ENCODE measurements at places on chromosomes 6 and 20.

GRCh38 chr6:105896052-105896820 lies 189.9 kb upstream of the PRDM1 start:
- DNase-seq, result no peak

DNA sequence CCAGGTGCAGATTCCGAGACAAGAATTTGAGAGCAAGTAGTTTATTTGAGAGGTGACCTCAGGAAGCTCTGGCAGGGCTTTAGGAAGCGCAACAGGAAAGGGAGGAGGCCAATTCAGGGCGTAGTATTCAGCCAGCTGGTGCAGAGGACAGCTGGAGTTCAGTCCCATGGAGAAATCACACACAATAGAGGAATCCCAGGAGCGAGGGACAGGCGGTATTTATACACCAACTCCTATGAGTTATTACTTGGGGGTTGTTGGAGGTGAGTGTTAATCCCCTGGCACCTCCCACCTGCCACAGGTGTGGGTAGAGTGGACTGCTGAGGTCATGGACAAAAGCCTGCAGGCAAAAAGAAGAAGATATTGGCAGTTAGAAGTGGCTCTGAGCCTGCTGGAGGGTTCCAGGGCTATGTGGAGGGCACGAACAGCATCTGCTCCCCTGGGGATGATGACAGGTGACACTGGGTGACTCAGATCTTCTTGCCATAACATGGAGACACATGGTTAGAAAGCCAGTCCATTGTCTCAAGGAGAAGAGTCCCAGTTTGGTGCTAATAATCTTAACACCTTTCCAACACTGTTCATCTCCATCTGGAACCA lies 13.9 kb upstream of the SULF2 start:
- DNase-seq, result no peak

DNA sequence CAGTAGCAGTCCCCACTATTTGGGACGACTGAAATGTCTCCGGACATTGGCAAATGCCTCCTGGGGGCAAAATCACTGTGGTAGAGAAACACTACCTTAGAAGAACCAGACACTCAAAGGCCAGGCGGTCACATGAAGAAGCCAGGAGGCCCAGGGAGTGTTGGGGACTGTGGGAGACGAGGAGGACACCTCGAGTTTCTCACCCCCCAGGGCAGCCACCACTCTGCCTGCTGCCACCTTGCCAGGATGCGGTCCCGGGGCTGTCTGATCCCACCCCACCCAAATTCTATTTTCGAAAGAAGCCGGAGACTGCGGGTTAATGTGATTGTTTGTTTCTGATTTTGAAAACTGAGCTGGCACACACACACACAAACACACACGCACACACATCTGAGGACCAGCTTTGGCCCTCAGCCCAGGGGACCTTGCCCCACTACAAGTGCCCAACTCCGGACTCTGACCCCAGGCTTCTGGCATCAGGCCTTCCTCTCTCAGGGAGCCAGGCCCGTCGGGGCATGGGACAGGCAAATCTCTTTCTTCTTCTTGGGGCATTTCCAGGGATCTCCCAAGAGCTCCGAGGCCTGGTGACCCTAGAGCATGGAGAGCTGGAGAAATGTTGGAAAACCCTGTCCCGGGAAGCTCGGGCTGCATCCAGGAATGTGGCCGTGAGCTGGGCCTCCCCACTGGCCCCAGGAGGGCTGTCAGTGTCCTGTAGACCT lies 187.5 kb upstream of the PMEPA1 start:
- DNase-seq, result no peak

DNA sequence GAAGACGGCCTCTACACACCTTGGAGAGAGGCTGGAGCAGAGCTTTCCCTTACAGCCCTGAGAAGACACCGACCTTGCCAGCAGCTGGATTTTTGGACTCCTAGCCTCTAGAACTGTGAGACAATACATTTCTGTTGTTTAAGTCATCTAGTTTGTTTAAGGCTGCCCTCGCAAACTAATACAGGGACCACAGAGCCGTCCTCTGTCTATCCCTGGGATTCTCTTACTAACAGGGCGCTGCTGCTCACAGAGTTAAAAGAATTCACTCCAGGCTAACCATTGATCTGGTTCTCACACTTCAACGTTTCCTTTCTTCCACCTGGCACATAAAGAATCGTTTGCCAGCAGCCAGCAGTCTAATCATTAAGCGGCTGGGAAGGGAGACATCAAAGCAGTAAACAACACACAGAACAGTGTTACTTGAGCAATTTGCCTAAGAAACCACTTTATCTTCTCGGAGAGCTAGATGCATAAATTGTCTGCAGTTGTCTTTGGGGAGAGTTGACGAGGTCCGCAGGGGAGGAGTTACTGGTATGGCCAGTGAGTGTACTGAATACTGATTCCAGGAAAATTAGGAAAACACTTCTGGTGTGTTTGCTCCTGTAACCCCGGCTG lies 103.5 kb upstream of the AKAP12 start:
- DNase-seq, result no peak

GRCh38 chr6:85372188-85372914 lies 77.5 kb upstream of the NT5E start:
- no peak for DNase-seq

GRCh38 chr6:157981395-157982101 lies at the start of gene SYNJ2:
SYNJ2 (plus strand) TSS chr6:157981863; CDS start chr6:157981962, 99 bp downstream.
- DNase-seq, result peak; percentile 92

- no peak for DNase-seq
These were observed 55.1 kb downstream of the ALDH8A1 start for GRCh38 chr6:134894800-134895199.

GRCh38 chr6:107218142-107218541 lies 102.8 kb upstream of the BEND3 start:
- no peak for DNase-seq

DNA sequence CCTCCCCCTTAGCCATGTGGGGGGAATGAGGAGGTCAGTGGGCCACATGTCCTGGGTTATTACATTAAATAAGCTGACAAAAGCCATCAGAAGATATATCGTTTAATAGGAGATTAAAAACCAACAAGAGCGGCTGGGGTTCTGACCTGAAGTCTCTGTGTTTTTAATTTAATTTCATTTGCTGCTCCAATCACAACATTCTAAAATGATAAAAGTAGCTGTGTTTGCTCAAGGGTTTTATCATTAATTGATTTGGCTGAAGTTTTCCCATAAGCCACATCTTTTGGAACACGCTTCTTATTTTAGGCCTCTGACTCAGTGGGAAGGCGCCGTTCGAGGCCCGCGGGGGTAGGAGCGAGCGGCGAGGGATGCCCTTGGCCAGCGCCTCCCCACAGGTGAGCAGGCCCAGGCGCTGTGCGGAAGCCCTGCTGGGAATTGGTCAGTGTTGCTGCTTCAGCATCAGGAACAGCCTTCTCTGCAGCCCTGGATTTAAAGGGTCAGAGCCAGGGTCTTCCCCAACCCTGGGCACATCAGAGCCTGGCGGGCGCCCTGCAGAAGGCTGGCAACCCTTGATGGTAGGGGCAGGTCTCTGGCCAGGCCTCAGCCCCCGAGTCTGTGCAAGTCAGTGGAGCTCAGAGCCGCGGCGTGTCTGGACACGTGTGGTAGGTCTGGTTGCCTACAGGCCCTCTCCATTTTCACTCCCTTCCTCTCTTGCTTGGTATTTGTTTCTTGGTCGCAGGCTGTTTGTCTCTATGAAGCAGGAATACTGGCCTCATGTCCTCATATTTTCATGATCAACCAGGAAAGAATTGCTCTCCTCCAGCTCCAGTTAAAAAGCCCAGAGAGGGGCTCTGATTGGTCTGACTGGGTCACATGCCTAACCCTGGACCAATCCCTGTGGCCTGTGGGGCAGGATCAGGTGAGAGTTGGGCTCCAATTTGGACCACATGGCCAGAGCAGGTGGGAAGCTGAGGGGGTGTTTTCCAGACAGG lies 30.9 kb upstream of the MLN start:
- DNase-seq, result no peak

DNA sequence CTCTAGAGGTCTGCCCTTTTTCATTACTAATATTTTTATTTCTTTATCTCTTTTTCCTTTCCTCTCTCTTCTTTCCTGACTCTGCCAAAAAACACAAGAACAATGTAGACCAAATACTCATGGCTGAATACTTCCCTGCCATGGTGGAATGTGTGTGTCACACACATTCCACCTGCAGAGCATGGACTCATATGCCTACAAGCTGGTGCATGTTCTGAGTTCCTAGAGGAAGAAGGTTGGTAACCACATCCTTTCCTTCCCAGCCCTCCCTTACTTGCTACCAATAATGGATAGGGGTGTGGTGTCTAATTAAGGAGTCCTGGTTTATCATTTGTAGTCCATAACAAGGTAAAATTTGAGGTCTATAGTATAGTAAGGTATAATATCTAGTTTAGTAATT lies 15.2 kb upstream of the CST9L start:
- DNase-seq, result no peak

GRCh38 chr6:516213-516612 lies 124.7 kb downstream of the IRF4 start:
- DNase-seq, result no peak

GRCh38 chr6:109493865-109494264 lies 10.8 kb upstream of the ZBTB24 start:
- DNase-seq, result no peak

GRCh38 chr6:16095180-16095579 lies 33.7 kb upstream of the MYLIP start:
- DNase-seq, result no peak

DNA sequence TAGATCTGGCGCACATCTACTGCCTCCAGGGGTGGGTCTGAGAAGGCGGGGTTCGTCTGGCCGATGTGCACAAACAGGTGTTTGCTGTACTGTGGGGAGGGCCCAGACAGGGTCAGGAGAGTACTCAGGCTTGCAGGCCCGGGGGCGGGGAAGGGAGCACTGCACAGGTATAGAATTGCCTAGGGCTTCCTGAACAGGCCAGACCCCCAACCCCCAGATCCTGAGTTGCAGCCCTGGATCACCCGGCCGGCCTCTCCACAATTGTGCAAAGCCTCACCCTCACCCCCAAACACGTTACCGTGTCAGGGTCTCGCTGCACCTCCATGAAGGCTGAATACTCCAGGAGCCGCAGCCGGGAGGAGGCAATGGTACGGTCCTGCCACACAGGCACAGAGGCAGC lies 7.8 kb downstream of the RPL10A start:
- no peak for DNase-seq

DNA sequence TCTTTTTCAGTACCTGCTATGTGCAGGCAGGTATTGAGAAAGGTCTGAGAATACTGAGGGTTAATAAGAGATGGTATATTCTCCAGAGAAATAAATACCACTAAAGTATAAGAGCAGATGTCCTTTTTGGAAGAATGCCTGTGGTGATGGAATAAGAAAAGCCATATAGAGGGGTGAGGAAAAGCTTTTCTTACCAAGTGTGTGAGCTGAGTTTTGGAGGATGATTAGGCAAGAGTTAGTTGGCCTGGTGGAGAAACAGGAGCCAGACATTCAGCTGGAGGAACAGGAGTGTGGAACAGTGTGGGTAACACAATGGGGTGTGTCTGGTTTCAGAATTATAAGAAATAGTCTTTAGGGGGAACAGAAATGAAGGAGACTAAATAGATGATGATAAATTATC lies 19.9 kb downstream of the ZNF451 start:
- DNase-seq, result peak; percentile 2

DNA sequence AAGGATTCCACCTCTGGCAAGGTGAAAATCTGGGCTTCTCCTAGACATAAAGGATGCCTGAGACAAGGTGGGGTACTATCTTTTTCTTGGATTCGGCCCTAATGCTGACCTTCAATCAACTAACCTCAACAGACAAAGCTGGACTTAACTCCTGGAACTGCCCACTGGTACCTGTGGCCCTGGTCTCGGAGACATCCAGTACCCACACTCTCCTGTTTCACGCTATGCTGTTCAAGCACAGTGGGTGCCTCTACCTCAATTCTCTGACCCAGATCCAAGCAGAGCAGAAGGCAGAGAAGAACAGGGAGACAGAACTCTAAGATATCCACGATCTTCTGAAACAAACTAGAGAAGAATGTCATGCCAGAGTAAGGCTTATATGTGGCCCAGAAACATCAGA lies 189.8 kb upstream of the FOXQ1 start:
- no peak for DNase-seq

- peak; percentile 33 for DNase-seq
These were observed 2.9 kb downstream of the TNNC2 start for GRCh38 chr20:45823949-45824835.

DNA sequence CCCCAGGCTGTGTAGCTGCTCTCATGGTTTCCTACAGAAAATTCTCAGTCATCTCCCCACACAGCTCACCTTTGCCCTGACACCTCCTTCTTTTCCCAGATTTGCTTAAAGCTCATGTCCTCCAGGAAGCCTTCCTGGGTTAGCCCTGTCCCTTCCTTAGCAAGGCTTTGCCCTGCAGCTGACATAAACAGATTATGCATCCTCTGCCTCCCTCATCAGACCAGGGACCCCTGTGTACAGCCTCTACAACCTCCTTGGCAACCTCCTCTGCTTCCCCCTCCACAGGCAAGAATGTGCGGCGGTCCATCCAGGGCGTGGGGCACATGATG lies 39.8 kb downstream of the UQCC2 start:
- no peak for DNase-seq

GRCh38 chr20:43293068-43293786 lies 103.5 kb upstream of the PTPRT start:
- DNase-seq, result no peak

- no peak for DNase-seq
These were observed 76.1 kb downstream of the RNF182 start for GRCh38 chr6:14000901-14001300.

- no peak for DNase-seq
These were observed 229.5 kb upstream of the DTNBP1 start for GRCh38 chr6:15892369-15892768.

GRCh38 chr6:148388521-148388920 lies 45.9 kb downstream of the SASH1 start:
- DNase-seq, result no peak

- no peak for DNase-seq
These were observed 14.3 kb downstream of the SULF2 start for GRCh38 chr20:47770935-47771334.

DNA sequence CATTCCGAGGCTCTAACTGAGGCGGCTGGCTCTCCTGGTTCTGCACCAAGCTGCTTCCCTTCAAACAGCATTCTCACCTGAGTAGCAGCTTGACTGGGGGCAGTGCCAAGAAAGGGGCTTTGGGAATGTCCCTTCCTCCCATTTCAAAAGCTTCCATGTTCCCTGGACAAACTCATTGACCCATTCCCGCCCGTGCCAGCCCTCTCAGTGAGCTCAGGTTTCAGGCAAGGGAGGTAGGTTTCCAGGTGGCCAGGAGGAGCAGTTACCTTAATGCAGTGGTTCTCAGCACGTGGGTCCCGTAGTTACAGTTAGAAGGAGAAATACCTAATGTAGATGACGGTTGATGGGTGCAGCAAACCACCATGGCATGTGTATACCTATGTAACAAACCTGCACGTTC lies 135.2 kb downstream of the ELOVL4 start:
- no peak for DNase-seq

- DNase-seq, result no peak
These were observed 6.6 kb upstream of the CPXM1 start for GRCh38 chr20:2807019-2807418.

- DNase-seq, result peak; percentile 36
These were observed 88.4 kb downstream of the HACE1 start for GRCh38 chr6:104771258-104771832.

- DNase-seq, result no peak
These were observed 102.4 kb downstream of the MTHFD1L start for GRCh38 chr6:150967910-150968309.

GRCh38 chr20:36496707-36497669 lies 44.3 kb upstream of the MYL9 start:
- no peak for DNase-seq

- DNase-seq, result no peak
These were observed 41.3 kb downstream of the PANK2 start for GRCh38 chr20:3930265-3931206.

GRCh38 chr6:139381216-139381865 lies 6.9 kb upstream of the CITED2 start:
- DNase-seq, result no peak

Measured in EL (cell line).